Activated CD4-positive, alpha-beta memory T cell treated with anti-CD3 and anti-CD28 coated beads for 36 hours (primary cell): ENCODE measurements at places on chromosomes 2 and 18. TPM values are rescaled to one million over a fixed set of nuclear protein-coding genes. Genes with fewer than 3 reads are reported as not detected.

Gene SERPINB10
- not detected for total RNA-seq

Gene SLC5A7
- total RNA-seq: not detected

DNA sequence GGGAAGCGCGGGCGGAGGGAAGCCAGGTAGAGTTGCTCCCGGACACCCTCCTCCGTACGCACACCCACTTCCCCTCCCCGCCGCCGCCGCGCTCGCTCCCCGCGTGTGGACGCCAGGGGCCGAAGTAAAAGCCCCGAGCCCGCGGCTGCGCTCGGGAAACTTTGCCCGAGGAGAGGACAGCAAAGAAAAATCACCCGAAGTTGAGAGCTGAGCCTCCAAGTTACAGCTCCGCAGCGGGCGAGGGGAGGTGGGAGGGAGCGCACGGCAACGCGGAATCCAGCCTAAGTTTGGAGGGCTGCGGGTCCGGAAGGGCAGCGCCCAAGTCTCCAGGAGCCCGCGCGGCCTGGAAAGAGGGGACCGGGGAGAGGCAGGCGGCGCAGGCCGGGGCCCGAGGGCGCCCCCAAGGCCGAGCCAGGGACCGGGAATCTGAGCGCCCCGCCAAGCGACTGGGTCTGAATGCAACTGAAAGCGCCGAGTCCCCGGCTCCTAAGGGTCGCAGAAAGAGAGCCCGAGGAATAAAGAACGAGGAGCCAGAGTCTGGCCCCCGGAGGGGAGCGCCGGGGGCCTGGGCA is 706 bp upstream of the BCL11A start:
- DNase-seq: peak; percentile 22

DNA sequence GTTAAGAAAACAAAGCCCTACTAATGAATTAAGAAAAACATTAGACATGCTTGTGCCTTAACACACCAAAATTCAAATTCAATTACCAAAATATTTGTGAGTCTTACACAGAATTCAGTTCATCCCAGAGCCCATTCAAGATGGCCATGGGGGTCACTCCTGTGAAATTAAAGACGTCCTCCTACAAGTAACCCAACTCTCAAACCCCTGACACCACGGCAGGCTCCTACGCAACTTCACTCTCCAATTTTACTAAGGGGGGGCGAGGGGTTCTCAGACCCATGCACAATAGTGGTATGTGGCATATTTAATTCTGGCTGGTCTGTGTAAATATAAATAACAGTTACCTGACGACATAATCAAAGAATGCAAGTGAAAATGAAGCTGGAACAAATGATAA is 5.0 kb downstream of the ZNF516 start:
- DNase-seq: no peak

GRCh38 chr2:221691571-221691970 is 119.5 kb upstream of the EPHA4 start:
- DNase-seq: no peak

- peak; percentile 57 for DNase-seq
These were observed 115.0 kb upstream of the CDCA7 start for GRCh38 chr2:173239644-173240043.

- no peak for DNase-seq
These were observed 494.4 kb downstream of the FBXO15 start for GRCh38 chr18:73653251-73653650.

Gene ATG9A
- 39.5 TPM for total RNA-seq

Gene PLEKHH2
- 0.73 TPM for total RNA-seq

DNA sequence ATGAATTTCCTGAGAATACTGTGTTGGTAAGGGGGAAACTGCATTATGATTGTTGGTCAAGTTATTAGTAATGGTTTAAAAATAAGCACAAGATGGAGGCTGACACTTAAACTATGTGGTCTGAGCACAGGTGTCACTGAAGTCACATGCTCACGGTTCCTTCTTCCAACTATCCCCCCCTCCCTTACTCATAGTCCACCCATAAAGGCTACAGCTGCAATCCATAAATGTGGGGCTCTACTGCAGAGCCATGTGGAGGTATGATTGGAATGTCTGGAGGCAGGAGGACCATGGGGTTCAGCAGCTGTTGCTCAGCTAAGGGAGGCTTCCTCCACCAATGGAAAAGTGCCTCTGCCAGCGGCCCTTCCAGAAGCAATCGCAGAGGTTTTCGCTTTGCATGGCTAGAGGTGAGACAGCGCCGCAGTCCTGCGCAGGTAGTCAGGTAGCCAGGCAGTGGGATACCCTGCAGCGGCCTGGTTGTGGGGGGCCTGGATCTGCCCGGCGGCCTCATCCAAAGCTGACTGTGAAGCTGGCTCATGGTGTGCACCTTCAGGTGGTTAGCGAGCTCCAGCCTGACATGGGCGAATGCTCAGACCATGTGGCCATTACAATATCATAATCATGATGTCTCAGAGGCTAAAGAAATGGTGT is 249.6 kb downstream of the DCDC2C start:
- DNase-seq: no peak

Gene ANKRD62
- not detected for total RNA-seq
